ENCODE measurements at places on chromosomes 6 and 20.
A peak's percentile ranks its signal among the peaks of the same experiment; 100 is the strongest.

DNA sequence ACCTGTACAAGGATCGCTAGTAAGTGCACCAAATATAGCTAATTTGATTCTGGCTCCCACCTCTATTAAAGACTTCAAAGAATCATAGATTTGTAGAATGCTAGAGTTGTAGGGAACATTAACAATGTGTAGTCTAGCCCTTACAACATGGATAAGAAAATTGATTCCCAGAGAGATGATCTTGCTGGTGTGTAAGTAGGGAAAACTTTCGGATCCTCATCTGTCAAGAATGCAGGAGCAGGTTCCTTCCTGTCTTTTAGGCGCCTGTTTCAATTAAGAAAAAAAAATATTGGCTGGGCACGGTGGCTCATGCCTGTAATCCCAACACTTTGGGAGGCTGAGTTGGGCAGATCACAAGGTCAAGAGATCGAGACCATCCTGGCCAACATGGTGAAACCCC lies 12.3 kb upstream of the RNF39 start:
- DNase-seq, result no peak

GRCh38 chr6:89978749-89979145 lies 84.5 kb downstream of the GJA10 start:
- no peak for DNase-seq

GRCh38 chr6:6699741-6700367 lies 111.3 kb downstream of the LY86 start:
- DNase-seq, result no peak

DNA sequence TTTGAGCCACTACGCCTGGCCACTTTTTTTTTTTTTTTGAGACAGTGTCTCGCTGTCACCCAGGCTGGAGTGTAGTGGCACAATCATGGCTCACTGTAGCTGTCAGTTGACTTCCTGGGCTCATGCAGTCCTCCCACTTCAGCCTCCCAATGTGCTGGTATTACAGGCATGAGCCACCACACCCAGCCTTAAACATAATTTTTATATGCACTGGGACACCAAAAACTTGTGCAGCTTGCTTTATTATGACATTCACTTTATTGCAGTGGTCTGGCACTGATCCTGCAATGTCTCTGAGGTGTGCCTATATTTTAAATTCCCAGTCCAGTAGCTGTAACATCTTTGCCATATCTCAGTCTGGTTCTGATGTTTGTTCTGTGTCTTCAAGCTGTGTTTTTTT lies 34.7 kb downstream of the KAT14 start:
- DNase-seq, result no peak

DNA sequence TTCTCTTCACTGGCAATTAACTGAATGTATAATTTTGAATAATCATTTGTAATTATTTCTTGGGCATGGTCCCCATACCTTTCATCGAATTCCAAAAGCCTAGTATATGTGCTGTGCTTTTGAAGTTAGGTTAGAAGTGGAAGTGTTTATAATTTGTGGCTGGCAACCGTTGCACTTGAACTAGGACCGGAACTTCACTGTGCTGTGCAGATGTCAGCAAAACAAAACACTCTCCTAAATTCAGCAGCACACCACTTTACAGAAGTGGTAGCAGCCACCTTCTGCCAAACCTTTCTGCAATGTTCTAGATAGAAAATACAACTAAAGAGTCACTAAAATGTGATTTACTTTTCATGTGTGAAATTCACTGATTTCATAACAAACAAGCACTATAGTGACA lies 111.9 kb downstream of the FAM83B start:
- no peak for DNase-seq

- peak; percentile 10 for DNase-seq
Measured at GRCh38 chr6:62285612-62286469, at the start of gene KHDRBS2. Gene KHDRBS2, minus strand, starts transcription at chr6:62286225.

All from activated T-helper 2 cell treated with anti-CD3 and anti-CD28 coated beads, Interferon-gamma antibody, Interleukin-2, Interleukin-4, amounts not matched to agents 10 μg/mL and 5 μg/mL and 100 μg/mL, durations not matched to agents 14 hours and 24 hours and 36 hours (primary cell).